ENCODE measurements at places on chromosomes 13 and 19.
A peak's percentile ranks its signal among the peaks of the same experiment; 100 is the strongest.

- no peak for DNase-seq
Observed at GRCh38 chr19:36524617-36525016, 3.5 kb downstream of the ZNF260 start.

DNA sequence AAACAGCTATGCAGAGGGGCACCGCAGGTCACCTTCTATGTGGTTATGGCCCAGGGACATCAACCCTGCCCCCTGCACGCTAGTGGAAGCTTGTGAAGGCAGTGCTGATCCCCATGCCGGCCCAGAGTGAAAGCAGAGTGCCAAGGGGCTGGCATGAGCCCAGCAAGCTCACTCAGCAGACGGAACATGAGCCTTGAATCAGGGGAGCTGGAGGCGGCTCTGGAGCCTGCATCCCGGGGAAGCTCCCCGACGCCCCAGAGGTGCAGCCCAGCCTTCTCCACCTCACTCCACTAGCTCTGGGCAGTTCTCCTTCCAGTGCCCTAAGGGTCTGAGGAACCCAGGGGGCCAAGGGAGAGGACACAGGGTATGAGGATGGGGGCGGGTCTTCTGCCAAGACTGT is 19.0 kb upstream of the ISYNA1 start:
- no peak for DNase-seq

GRCh38 chr19:54343868-54344267 is 4.9 kb upstream of the LILRA4 start:
- no peak for DNase-seq

DNA sequence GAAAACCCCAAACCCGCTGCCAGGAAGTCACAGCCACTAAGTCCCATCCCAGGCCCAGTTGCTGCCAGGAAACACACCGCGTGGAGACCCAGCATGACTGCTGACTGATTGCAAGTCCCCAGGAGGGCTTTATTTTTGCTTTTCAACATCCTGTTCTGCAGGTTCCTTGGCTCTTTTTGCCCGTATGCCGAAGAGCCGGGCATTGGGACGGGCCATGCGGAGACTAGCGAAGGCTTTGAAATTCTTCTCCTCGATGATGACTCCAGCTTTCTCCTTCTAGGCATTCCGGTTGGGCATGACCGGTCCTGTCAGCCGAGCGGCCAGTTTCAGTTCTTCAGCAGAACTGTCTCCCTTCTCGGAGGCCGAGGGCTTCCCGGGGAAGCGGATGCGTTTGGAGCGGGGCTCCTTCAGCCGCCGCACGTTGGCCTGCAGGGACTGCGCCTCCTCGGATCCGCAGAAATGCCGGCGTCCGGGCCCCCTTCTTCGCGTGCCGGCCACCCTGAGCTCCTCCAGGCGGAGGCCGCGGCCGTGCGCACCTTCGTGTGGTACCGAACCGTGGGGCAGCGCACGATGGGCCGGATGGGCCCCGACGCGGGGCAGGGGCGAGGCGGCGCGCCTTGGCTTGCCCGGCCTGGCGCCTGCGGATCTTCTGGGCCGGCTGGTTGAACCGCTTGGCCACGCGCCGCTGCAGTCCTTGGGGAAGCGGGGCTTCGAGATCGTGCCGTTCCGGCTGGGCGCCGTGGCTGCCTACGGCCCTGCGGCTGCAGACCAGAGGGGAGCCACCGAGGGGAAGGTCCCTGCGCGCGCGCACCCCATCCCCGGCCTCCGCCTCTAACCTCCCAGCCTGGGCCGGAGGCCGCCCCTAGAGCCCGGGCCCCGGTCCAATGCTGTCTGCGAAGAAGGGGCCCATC is 15.2 kb downstream of the ZSCAN5C start:
- DNase-seq: peak; percentile 25

DNA sequence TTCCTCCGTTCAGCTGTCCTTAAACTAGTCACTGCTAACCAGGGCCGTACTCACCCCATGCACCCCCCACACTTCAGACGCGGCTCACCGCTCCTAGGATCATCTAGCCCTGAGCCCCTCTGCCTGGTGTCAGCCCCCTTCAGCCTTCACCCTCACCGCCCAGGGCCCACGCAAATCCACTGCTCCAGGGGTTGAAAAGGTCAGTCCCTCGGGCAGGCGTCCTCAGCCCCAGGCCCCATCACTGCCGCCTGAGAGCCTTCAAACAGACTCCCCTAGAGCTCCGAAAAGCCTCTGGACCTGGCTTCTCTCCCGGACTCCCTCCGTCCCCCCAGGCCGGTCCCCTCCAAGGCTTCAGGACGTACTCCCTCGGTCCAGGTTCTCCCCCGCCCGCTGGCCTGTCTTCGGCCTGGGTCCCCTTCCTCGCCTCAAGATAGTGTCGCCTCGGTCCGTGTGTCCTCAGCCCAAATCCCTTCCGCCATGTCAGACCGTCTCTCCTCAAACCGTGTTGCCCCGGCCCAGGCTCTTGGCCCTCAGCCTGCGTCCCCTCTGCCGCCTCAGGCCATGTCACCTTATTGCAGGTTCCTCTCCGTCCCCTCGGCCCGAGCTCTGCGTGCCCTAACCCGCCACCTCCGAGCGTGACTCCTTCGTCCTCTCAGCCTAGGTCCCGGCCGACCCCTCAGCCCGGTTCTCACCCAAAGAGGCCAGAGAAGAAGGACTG is 553 bp downstream of the NAPA start:
- no peak for DNase-seq

DNA sequence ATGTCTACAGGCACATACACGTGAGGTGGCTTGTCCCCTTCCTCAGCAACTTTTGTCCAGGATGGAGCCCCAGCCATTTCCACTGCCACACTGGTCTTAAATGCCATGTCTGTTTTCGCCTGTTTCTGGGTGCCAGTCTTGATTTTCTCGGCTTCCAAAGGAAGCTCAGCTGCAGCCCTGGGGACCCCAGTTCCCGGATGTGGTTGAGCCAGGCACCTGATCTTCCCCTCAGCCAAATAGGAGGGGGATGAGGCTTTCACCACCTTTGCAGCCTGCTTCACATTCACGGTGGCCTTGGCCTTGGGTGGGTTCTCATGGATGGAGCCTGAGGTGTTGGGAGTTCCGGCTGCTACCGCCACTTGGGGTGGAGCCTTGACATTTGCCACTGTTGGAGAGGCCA is 8.7 kb downstream of the IQCN start:
- DNase-seq: no peak

GRCh38 chr19:38395381-38396114 is 7.1 kb downstream of the SPRED3 start:
- DNase-seq: no peak

All from GM10248 (cell line).